Lung (tissue), 17 donors: ENCODE measurements at places on chromosomes 13 and 19. TPM values are rescaled to one million over a fixed set of nuclear protein-coding genes. Genes with fewer than 3 reads are reported as not detected.

- no peak for DNase-seq
Measured at GRCh38 chr13:61880578-61881283, 465.1 kb upstream of the PCDH20 start.

DNA sequence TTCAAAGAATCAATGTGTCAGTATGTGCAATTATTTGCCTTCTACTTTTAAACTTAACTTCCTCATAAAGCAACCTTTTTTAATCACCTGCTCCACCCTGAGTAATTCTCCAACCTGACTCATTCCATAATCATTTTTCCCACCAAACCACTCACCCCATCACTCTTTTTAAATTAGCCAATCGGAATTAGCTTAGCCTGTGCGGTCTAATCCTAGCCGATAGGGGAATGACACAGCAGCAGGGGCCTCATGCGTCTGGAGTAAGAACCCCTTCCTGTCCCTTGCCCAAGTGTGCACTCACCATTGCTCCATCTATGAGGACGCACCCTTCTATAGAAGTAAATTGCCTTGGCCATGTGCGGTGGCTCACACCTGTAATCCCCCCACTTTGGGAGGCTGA lies 27.4 kb upstream of the ZNF83 start:
- no peak for DNase-seq

DNA sequence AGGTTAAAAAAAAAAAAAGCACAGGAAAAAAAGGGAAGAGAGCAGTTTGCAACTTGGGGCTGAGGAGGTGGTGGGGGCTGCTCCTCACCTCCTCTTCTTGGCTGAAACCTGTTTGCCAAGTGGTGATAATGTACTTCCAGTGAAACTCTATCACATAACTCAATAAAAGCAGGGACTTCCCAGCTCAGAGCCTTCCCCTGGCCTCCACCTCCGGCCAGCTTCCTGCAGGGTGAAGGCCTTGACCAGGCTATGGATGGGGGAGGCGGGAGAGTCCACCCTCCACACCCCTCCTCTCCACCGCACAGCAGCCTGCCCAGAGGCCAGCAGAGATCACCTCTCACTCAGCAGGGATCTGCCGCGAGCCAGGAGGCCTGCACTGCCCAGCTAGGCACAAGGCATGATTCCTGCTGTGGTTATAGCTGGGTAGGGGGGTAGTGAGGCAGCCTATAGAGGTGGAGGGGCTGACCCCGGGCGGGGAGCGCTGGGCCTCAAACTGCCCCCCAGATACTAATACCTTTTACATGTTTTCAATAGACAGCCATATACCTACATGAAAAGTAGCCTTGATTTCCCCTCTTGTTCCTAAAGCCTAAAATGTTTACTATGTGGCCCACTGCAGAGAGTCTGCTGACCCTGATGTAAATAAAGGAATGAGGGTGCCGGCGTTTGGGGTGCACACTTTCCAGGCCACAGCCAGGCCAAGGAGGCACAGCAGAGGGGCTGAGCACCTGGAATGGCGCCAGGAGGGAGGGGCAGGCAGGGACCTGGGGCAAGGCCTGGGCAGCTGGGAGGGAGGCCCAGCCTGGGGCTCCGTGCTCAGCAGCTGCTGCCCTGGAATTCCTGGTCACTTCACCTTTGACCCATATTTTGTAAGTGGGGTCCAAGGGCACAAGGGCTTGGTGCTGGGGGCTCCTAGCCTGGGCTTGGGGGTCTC lies 10.3 kb downstream of the ZNF787 start:
- peak; percentile 51 for DNase-seq

- DNase-seq, result peak; percentile 42
Measured at GRCh38 chr13:47332149-47332548, 435.3 kb upstream of the HTR2A start.

- no peak for DNase-seq
Measured at GRCh38 chr19:45876161-45876410, 9.9 kb downstream of the IRF2BP1 start.

- peak; percentile 82 for DNase-seq
Measured at GRCh38 chr19:18401580-18402112, 4.2 kb upstream of the LRRC25 start.

- DNase-seq, result peak; percentile 17
Measured at GRCh38 chr19:3125900-3126524, 9.8 kb upstream of the GNA15 start.

DNA sequence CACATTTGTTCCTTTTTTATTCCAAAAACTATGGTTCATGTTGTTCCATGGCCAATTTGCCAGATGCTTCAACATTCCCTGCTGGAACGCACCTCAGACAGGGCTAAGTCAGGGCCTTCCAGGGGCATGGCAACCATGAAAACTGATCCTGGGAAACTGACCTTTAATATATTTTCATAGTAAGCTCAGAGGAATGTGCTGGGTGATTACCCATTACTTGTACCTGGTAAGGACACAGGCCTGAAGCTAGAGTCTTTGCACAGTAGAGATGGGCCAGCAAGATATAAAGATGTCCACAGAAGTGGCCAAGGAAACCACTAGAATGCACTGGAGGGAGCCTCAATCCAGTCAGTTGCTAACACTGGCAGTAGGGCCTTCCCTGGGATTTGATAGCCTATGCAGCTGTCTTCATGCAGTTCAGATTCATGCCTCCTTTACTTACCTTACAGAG lies 353.1 kb downstream of the ENOX1 start:
- no peak for DNase-seq

DNA sequence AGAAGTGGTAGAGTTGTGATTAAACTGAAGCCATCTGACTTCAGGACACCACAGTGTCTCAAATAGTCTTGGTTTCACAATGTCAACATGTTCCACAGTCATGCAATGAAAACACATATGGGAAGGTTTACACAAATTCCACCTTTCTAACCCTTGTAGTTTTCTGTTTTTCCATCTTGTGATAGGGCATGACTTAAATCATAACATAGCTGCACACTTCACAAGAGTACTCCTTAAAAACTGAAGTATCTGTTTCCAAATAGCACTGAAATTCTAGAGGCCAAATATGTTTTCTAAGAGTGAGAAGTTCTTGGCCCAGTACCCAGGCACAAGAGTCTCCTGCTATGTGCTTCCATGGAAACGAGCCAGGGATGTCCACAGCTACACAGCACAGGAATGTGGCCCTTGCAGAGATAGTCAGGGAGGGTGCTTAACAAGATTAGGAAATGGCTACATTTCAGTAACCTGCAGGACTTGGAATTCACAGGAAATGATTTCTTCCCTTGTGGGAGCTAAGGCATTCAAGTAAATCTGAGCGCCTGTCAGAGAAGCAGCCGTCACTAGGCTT lies 269.1 kb downstream of the NDFIP2 start:
- peak; percentile 86 for DNase-seq

- no peak for DNase-seq
Measured at GRCh38 chr19:33568706-33569105, 47.1 kb upstream of the PEPD start.

DNA sequence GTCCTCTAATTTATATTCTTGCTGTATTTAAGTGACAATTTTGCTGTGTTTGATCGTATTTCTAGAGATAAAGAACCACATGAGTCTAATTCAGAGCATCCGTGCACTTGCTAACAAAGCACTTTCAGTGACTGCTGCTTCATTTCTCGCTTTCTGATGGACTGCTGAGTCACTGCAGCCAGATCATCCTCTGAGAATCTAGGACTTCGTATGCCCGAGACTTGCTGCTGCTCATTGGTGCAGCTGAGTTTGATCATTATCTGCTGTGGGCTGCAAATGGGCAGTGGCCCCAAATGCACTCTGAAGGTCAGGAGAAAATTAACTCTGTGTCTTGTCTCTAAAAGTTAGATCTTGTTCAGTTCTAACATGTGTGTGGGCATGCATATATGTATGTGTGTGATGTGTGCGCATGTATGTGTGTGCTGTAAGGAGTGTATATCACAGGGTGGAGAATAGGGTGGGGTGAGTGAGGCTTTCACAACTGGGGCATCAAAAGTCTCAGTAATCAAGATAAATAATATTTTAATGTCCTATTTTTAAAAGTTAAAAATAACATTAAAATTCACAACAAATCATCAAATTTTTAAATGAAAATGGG lies 342.6 kb downstream of the MTUS2 start:
- DNase-seq, result no peak

The PSG6 gene
- not detected for polyA plus RNA-seq

The GNG7 gene
- 1.6 TPM for polyA plus RNA-seq

The LIM2 gene
- polyA plus RNA-seq, result not detected

The RASGRP4 gene
- polyA plus RNA-seq, result 3.5 TPM

The IQCN gene
- 0.69 TPM for polyA plus RNA-seq

The C19orf38 gene
- polyA plus RNA-seq, result 4.2 TPM
